ENCODE measurements at places on chromosomes 7 and 10. TPM values are rescaled to one million over a fixed set of nuclear protein-coding genes. Genes with fewer than 3 reads are reported as not detected.

GRCh38 chr7:134804351-134804750, 24.9 kb downstream of the CALD1 start:
- no peaks in the 10 kb centered on the region for H3K27me3 ChIP-seq
- H3K4me1 ChIP-seq, result peaks cover 8% of the 10 kb centered on the region

DNA sequence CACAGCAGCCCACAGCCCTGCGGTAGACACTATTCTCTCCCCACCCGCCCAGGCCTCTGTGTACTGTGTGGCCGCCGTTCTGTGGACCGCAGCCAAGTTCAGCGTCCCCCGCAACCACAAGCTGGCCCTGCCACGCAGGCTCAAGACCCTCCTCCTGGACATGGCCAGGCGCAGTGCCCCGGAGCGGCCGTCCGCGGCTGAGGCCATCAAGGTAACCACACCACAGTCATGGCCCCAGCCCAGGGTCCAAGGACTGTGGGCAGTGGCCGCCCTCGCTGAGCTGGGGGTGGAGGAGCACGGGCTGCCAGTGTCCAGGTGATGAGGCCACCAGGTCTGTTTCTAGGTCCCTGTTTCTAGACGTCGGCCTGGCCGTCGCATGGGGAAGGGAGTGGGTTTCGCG, 34.4 kb upstream of the UTF1 start:
- no peak overlapping the region for H3K27ac ChIP-seq
- H3K27me3 ChIP-seq, result peaks cover 25% of the 10 kb centered on the region
- H3K4me1 ChIP-seq, result no peaks in the 10 kb centered on the region

DNA sequence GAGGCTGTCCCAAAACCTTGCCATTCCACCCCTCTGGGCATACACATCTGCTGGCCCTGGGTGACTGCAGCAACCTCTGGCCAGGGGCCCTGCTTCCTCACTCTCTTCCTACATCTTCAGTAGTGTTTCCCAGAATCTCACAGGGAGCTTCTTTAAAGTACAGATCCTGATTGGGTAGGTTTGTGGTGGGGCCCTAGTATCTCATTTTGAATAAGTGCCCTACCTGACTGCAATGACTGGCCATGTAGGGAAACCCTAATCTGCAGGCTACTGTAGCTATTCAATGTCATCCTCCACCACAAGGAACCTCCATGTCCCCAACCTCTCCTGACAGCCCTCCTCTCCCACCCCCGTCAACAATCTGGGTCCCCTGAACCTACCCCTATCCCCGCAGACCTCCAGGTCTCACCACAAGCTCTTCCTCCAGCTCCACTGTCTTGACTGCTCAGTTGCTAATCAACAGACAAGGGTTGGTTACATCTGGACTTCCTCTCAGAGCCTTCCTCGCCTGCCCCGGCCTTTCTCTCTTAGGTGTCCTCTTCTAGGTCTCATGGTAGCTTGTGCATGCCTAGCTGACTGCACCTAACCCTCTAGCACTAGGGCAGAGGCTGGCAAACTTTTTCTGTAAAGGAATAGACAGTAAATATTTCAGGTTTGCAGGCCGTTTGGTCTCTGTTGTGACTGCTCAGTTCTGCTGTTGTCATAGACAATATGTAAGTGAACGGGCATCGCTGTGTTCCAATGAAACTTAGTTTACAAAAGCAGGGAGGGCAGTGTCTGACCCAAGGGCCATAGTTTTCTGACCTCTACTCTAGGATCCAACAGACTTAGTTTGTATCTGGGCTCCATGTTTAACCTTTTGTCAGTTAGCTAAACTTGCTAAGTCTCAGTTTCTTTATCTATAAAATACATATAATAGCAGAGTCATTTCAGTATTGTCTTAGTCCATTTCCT, 121.1 kb downstream of the AOAH start:
- no peak for DNase-seq
- peaks cover 35% of the 10 kb centered on the region for H3K4me1 ChIP-seq
- H3K4me3 ChIP-seq, result no peak overlapping the region
- H3K27ac ChIP-seq, result peak overlapping the region; percentile 55
- no peaks in the 10 kb centered on the region for H3K36me3 ChIP-seq

DNA sequence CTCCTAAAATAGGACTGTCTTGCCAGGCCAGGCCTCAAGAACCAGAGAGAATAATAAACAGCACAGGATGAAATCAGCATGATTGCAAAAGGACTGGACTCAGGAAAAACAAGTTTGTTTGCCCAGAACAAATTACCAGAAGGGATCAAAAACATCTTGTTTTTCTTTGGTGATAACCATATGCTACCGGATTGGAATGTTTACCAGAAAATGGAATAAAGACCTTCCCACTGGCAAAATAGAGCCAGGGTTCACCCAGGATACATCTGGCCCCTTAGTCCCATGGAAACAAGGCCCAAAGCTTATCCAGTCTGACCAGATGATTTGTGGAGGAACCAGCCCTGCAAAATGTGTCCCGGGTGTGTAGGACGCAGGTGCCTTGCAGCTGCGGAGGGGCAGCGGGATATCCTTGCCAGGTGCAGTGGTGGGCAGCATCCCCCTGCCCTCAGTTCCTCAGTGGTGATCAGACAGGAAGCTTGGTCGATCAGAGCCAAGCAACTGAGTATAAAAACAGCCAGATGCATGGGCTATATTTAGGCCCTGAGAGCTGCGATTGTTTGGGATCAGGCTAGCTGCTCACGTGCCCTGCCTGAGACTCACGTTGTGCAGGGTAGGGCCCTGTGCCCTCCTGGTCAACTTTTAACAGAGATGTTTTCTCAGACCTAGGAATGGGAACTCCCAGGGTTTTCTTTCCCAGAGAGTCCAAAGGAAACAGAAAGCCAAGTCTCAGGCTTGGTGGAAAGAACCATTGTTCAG, 4.6 kb upstream of the ZNF22 start:
- H3K36me3 ChIP-seq, result peaks cover 5% of the 10 kb centered on the region
- no peak overlapping the region for H3K4me3 ChIP-seq
- H3K4me1 ChIP-seq, result peaks cover 29% of the 10 kb centered on the region
- no peak for DNase-seq

DNA sequence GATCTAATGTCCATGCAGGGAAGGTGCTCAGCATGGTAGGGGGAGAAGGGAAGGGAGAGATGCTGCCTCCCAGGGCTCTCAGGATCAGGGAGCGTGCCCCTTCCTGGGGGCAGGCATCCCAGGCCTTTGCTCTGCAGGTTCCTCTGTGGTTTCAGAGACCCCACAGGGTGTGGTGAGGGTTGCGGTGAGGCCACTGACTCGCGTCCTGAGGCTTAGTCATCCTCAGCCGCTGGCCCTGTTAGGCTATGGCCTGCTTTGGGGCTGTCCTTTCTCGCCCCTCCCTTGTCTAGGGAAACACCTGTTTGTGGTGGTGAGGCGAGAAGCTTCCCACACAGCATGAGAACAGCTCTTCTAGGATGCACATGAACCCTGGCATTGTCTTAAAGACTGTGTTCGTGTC, 558.3 kb upstream of the FOXK1 start:
- H3K27ac ChIP-seq, result no peak overlapping the region
- H3K27me3 ChIP-seq, result no peaks in the 10 kb centered on the region
- DNase-seq, result no peak
- no peaks in the 10 kb centered on the region for H3K4me1 ChIP-seq

GRCh38 chr7:97868788-97869187, 3.4 kb downstream of the ASNS start:
- DNase-seq, result no peak
- H3K36me3 ChIP-seq, result peaks cover 2% of the 10 kb centered on the region
- H3K4me3 ChIP-seq, result peak overlapping the region; percentile 44
- peaks cover 14% of the 10 kb centered on the region for H3K27me3 ChIP-seq

GRCh38 chr10:95445223-95445836, 115.8 kb downstream of the SORBS1 start:
- no peaks in the 10 kb centered on the region for H3K36me3 ChIP-seq
- H3K4me3 ChIP-seq, result no peak overlapping the region
- H3K27ac ChIP-seq, result no peak overlapping the region
- H3K27me3 ChIP-seq, result no peaks in the 10 kb centered on the region
- peaks cover 20% of the 10 kb centered on the region for H3K4me1 ChIP-seq
- no peak for DNase-seq

- no peak overlapping the region for H3K27ac ChIP-seq
- H3K4me3 ChIP-seq, result no peak overlapping the region
- no peaks in the 10 kb centered on the region for H3K36me3 ChIP-seq
Observed at GRCh38 chr7:148242294-148242821, 348.2 kb upstream of the C7orf33 start.

DNA sequence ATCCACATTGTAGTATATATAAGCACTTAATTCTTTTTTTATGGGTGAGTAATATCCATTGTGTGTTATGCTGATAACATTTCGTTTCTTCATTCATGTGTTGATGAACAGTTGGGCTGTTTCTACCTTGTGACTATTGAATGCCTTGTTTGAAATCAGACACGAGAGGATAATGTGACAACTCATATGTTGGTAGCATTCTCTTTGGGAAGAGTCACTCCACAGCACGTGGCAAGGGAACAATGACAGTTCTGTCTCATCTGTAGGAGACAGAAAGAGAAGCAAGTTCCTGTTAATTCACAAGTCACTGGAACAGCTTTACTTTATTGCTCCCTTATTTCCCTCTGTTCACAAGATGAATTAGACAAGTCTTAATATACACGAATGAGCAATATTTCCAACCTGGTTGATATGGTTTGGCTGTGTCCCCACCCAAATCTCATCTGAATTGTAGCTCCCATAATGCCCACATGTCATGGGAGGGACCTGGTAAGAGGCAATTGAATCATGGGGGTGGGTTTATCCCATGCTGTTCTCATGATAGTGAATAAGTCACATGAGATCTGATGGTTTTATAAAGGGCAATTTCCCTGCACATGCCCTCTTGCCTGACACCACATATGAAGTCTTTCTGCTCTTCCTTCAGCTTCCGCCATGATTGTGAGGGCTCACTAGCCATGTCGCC, 125.3 kb downstream of the SEC23IP start:
- H3K27me3 ChIP-seq, result no peaks in the 10 kb centered on the region
- H3K27ac ChIP-seq, result no peak overlapping the region
- H3K4me1 ChIP-seq, result peaks cover 11% of the 10 kb centered on the region
- H3K4me3 ChIP-seq, result no peak overlapping the region
- H3K36me3 ChIP-seq, result peaks cover 2% of the 10 kb centered on the region

GRCh38 chr7:133703547-133703946, 423.6 kb upstream of the LRGUK start:
- no peak for DNase-seq
- H3K27me3 ChIP-seq, result no peaks in the 10 kb centered on the region
- H3K4me3 ChIP-seq, result no peak overlapping the region
- no peak overlapping the region for H3K27ac ChIP-seq
- H3K36me3 ChIP-seq, result no peaks in the 10 kb centered on the region
- H3K4me1 ChIP-seq, result no peaks in the 10 kb centered on the region

DNA sequence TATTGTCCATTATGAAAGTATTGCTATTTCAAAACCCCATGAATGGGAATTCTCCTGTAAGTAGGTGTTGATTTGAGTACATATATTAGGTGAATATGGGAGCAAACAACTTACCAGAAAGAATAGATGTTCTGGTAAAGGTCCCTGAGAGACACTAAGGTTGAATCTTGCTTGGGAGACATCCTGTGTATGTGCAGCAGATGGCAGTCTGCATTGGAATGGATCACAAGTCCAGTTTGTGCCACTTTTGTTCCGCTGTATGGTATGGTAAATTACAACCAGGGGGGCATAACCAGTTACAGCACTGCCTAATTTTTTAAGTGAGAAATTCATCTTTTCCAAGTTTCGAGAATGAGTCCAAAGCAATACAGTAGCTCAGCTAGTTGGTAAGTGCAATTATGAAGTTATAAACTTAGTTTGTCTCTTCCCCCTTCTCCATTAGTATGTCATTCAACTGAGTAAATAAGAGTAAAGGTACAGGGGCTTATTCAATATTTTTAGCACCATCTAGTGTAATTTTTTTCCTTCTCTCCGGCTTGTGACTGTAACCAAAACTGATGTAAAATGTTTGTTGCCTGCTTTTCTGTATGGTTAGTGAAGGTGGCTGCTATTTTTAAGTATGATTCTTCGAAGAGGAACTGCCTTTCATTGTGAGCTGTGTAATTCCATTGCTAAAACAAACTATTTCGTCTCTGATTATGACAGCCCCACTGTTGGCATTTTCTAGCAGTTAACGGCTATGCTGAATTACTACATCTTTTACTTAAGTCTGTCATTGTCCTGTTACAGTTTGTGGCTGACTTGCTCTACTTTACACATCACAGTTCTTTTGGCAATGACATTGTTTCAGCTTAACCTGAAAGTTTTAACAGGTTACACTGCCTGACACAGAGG, 2.8 kb downstream of the MCU start:
- H3K36me3 ChIP-seq, result no peaks in the 10 kb centered on the region
- peaks cover 5% of the 10 kb centered on the region for H3K27me3 ChIP-seq
- H3K4me3 ChIP-seq, result peak overlapping the region; percentile 72
- peaks cover 29% of the 10 kb centered on the region for H3K4me1 ChIP-seq
- no peak for DNase-seq
- H3K27ac ChIP-seq, result no peak overlapping the region

LIPM gene
- total RNA-seq, result not detected

DNA sequence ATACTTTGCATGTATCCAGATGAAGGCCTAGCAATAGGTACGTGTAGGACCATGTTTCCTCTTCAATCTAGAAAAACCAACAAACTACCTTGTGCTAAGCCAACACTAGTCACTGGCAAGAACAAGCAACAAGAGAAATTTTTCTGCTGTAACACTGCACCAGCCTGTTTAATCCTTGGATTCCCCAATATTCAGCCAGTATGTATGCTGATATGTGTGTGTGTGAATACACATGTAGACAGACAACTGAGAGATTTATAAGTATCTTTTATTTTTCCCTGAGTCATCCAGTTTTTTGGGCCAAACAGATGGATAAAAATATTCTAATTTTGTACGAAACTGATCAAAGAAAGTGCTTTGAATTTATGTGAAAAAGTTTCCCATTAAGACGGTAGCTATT, 26.2 kb downstream of the GLI3 start:
- H3K27me3 ChIP-seq, result no peaks in the 10 kb centered on the region
- DNase-seq, result no peak
- H3K36me3 ChIP-seq, result peaks cover 16% of the 10 kb centered on the region
- H3K4me3 ChIP-seq, result peak overlapping the region; percentile 29
- H3K27ac ChIP-seq, result peak overlapping the region; percentile 75

GRCh38 chr10:24256619-24257107, 47.7 kb downstream of the KIAA1217 start:
- peaks cover 25% of the 10 kb centered on the region for H3K4me1 ChIP-seq
- no peaks in the 10 kb centered on the region for H3K36me3 ChIP-seq
- H3K27ac ChIP-seq, result no peak overlapping the region
- no peaks in the 10 kb centered on the region for H3K27me3 ChIP-seq

DNA sequence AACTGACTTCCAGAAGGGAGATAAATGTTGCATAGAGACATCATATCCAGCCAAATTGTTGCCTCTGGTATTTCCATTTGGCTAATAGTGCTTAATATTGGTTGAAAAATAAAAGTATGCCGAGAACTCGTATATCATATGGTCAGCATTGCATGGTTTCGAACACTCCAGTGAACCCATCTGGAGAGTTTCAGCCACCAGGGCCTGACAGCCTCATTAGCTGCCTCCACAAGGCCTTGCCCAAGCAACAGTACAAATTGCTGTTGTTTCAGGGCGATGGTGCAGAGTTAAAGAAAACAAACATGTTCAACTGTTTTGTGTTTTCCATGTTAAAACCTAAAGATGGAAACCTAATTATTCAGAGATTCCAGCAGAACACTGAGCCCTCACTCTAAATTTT, 28.5 kb downstream of the NRG3 start:
- no peaks in the 10 kb centered on the region for H3K36me3 ChIP-seq
- no peak overlapping the region for H3K27ac ChIP-seq
- no peak for DNase-seq
